ENCODE measurements at places on chromosomes 6 and 20. TPM values are rescaled to one million over a fixed set of nuclear protein-coding genes. Genes with fewer than 3 reads are reported as not detected.

DNA sequence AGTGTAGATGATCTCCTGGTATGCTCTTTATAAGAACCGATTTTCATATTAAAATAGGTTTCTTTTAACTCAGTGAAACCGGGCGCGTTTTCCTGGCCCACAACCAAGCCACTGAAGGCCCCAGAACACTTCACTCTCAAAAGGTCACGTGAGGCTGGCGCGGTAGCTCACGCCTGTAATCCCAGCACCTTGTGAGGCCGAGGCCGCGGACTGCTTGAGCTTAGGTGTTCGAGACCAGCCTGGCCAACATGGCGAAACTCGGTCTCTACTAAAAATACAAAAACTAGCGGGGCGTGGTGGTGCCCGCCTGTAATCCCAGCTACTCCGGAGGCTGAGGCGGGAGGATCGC is 402 bp upstream of the TAF8 start:
- DNase-seq = no peak

GRCh38 chr6:142943711-142944123 is 1.3 kb downstream of the HIVEP2 start:
- DNase-seq = no peak

DNA sequence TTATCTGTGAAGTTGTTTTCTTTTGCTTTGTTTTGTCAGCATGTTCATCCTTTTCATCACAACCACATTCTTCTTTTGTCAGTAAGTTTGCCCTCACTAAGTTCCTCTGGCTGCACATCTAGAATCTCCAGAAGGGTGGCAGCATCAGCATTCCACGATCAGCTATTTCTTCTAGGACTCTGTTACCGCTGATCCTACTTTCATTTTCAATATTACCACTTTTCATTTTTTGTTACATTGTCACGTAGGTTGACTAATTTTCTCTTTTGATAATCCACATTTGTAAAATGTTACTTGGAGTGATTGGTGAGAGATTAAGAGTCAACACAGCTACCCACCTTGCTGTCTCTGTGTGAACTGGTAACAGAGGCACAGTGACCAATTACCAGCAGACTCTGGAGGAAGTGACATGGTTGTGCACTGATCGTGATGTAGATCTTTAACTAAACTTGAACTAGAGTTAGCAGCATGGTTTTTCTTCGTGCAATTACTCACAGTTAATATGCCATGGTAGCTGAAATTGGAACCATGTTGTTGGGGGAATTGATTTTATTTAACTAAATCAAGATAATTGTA is 307.9 kb upstream of the SLC35B3 start:
- no peak for DNase-seq

- DNase-seq = peak; percentile 26
Measured at GRCh38 chr6:23414051-23414445, 712.0 kb upstream of the NRSN1 start.

DNA sequence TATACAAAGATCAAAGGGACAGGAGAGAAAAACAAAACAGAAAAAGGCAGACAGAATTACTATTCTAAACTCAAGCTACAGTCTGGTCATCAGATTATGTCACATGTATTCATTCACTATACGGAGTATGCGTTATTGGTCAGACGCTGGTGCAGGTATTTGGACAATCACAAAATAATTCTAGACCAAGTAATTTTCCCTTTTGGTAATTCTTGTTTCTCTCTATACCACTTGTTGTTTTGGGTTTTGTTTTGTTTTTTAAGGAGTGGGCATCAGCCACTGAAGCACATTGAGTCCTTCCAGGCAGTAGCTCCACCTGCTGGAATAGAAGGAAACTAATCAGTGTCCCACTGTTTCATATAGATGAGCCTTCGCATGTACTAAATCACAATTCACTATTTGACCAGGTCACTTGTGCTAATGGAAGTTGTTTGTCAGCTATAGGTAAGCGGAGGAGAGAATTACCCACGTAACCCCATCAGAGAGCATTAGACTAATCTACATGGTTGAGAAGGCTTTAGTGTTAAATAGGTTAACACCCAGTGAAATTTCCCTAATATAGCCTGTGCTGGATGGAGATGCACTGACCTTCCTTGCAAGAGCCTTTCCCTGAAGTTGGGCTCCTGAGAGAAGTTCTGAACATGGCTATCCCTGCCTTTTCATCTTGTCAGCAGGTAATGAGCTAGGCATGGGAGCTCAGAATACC is 77.9 kb downstream of the TNFAIP3 start:
- peak; percentile 7 for DNase-seq

- DNase-seq = no peak
Measured at GRCh38 chr6:153698001-153698400, 341.0 kb upstream of the OPRM1 start.

The PTCRA gene
- not detected for polyA plus RNA-seq

- peak; percentile 16 for DNase-seq
Measured at GRCh38 chr6:116096979-116097816, 3.5 kb upstream of the NT5DC1 start.

The TNNC2 gene
- 1.1 TPM for polyA plus RNA-seq

The DCDC2 gene
- not detected for polyA plus RNA-seq

The OR2J3 gene
- polyA plus RNA-seq = not detected

GRCh38 chr6:162408826-162409535 is 318.6 kb downstream of the PRKN start:
- DNase-seq = no peak

The SLC44A4 gene
- polyA plus RNA-seq = 0.26 TPM

The FAM162B gene
- polyA plus RNA-seq = not detected

GRCh38 chr6:78460711-78461110 is 406.6 kb upstream of the IRAK1BP1 start:
- DNase-seq = no peak

DNA sequence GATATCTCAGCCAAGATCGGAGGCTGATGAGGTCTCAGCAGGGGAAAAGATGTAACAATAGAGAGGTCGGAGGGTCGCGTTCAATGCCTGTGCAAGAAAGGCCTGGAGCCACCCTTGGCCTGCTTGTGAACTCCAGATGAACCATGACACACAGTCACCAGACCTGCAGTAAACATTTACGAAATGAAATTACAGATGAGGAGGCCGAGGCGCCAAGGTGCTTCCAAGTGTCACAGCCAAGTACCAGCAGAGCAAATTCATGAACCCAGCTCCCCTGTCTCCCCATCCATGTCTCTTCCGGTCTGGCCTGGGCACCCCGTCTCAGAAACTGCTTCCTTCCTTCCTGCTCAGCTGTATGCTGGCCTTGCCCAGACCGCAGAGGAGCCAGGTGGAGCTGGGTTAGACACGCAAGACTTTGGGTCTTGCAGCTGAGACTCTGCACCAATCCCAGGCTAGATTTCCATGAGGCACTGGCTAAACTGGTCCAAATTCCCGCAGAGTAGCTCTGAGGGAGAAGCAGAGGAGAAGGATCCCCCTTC is 48.1 kb downstream of the CHMP4B start:
- DNase-seq = no peak

The MYCT1 gene
- polyA plus RNA-seq = 15.4 TPM

DNA sequence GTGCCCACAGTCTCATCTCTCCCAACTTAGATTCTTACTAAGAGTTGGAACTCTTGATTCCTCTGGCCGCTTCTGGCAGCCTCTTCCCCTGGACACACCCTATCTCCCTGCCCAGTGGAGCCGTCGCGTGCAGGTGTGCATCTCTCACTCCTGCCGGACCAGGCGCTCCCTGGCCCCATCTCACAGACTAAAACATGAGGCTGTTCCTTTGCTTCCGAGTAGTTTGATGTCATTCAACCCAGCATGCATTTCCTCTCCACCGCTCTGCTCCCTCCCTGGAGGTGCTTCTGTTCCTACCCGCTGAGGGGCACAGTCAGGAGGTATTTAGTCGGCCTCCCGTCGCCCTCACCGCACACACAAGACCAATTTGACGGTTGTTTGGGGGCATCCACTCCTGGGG is 228.0 kb upstream of the QKI start:
- DNase-seq = no peak

- DNase-seq = peak; percentile 16
Measured at GRCh38 chr6:55617272-55617671, 38.3 kb upstream of the HMGCLL1 start.

DNA sequence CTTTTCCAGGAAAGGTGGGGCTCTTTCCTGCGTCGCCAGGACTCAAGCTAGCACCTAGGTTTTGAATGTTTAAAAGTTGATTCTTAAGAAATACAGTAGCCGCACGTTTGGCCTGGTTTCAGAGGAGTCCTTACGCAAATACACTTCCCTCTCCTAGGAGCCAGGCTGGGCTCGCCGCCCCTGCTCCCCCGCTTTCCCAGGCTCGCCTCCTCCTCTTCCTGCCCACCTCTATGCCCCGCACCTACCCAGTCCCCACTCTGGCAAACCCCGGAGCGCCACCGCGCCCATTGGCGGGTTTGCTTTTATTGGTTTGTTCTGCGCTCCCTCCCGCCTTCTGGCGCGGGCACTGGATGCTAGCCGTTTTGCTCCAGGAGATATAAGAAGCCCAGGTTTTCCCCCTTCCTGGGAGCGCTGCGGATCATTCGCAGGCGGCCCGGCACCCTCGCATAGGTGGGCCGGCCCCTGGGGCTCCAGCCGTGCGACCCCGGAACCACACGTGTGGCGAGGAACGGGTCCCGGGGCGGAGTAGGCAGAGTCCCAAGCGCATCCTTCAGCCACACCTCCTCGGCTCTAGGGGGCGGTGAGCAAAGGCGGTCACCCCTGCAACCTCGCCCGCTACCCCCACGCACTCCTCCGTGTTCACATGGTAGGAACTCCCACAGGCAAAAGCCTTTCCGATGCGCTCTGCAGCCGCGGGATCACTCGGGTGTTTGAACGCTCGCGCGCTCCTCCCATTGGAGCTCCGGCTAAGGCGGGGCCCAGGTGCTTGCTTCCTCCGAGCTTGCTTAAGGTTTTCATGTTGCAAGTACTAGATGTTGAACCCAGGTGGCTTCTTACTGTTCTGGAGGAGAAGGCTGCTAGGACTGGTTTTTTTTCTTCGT is 119.0 kb downstream of the RTN4IP1 start:
- peak; percentile 68 for DNase-seq

DNA sequence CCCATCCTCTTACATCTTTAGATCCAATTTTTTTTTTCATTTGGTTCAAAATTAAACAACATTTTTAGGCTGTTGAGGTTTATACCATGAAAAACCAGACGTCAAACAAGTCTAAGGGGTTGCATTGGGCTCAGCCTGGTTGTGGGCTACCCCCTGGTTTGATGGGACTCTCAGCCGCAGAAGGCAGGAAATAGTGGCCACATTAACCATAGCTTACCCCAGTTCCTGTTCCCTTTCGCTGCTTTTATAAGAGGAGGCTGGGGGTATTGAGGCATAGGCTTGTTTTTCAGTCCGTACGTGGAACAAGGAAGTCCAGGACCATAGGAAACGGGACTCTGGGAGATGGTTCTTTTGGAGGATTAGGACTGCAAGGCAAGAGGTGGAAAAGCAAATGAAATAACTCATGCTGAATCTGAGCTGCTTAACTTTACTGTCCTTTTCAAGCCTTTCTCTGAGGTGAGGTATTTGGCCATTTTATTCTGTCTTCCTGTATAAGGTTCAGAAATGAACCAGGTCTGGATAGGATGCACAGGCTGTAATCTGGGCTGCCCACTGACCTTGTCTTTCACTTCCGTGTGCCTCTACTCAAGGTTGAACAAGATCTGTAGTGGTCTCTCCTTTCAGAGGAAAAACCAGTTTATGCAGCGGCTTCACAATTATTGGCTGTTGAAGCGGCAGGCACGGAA is 7.7 kb downstream of the BRPF3 start:
- DNase-seq = no peak

GRCh38 chr6:158665332-158665731 is 15.5 kb downstream of the SYTL3 start:
- no peak for DNase-seq

The MYO6 gene
- polyA plus RNA-seq = 6.2 TPM

- DNase-seq = no peak
Measured at GRCh38 chr20:41133709-41134361, 3.5 kb upstream of the PLCG1 start.

DNA sequence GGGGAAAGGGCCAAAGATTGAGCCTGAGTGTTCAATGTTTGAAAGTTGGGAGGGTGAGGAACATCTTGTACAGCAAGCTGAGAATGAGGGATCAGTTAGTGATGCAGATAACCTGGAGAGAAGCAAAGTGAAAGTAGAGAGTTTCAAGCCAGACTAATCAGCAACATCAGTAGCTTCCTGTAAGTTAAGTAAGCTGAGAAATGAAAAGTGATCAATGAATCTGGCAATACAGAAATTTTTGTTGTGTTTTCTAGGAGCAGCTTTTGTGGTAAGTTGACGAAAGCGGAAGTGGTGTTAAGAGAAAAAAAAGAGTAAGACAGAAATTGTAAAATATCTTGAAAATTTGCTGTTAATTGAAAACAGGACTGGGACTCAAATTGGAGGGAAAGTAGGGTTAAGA is 855.5 kb upstream of the MAP3K7 start:
- DNase-seq = no peak

GRCh38 chr6:151322570-151322969 is 68.8 kb downstream of the ZBTB2 start:
- DNase-seq = no peak

The UBE2J1 gene
- polyA plus RNA-seq = 11.3 TPM

DNA sequence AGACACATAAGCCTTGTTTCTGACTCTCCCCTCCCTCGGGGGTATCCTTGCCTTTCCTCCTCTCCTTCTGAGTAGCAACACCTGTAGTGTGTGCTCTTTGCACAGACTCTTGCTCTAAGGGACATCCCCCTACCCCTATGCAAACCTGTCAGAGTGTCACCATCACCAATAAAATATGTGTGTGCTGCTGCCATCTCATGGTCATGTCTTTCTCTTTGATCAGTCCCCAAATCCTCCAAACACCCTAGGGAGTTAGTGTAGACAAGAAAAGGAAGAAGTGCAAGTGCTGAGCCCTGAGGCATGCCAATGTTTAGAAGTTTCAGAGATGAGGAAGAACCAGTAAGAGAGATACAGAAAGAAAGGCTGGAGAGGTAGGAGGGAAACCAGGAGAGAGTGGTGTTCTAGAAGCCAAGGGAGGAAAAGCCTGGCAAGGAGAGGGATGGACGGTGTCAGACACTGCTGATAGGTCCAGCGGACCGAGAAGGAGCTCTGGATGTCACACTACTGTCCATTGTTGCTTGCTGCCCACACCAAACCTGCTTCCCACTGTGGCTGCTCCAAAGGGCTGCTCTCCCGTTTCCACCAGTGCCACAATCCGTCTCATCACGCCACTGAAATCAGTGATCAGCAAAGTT is 16.4 kb downstream of the TRMT6 start:
- DNase-seq = peak; percentile 48

The RIPPLY2 gene
- 0.33 TPM for polyA plus RNA-seq

- no peak for DNase-seq
Measured at GRCh38 chr6:21740376-21741124, 147.0 kb downstream of the SOX4 start.

- DNase-seq = no peak
Measured at GRCh38 chr6:15376900-15377487, 131.1 kb downstream of the JARID2 start.

DNA sequence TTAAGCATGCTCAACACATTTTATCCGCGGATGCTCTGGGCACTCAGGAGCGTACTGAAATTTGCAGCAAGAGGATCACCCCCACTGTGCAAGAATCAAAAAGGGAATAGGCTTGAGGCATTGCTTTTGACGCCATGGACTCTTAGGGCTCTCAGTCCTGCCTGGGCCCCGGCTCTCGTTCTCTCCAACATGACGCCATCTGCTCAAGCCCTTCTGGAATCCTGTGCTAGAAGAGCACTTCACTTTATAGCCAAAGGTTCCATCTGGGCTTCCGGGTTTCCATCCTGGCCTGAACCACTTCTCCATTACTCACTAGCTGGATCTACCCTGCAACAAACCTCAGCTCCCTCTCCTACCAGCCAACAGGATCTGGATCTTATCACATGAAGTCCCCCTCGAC is 105.3 kb downstream of the FOXF2 start:
- DNase-seq = no peak

GRCh38 chr6:72864799-72865198 is 242.9 kb downstream of the KCNQ5 start:
- no peak for DNase-seq

The ARFGEF3 gene
- polyA plus RNA-seq = not detected

- DNase-seq = no peak
Measured at GRCh38 chr20:23086056-23086566, at the start of gene CD93. Gene CD93 (minus strand): TSS chr20:23086324. CDS start chr20:23086192, 132 bp downstream.
